ENCODE measurements at places on chromosomes 16 and 17.

GRCh38 chr17:28878981-28879380 lies 18.6 kb downstream of the FLOT2 start:
- DNase-seq, result peak; percentile 41

- no peak for DNase-seq
These were observed 309.2 kb downstream of the MAP2K6 start for GRCh38 chr17:69723741-69724140.

- DNase-seq, result peak; percentile 59
These were observed 259.0 kb downstream of the XYLT1 start for GRCh38 chr16:17211797-17212196.

DNA sequence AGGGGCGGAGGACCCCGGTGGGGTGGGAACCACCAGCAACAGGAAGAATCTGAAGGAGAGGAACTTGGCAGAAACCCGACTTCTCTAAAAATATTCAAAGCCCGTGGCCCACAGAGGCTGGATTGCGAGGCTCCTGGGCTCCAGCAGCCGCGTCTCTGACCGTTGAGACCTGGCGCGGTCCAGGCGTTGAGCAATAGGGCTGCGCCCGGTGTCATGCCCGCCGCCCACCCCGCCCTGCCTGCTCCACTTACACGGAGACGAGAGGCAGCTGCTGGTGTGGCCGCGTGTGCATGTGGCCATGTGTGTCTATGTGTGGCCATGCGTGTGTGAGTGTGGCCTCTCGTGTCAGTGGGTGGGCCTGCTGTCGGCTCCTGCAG lies 83.6 kb downstream of the IRF8 start:
- DNase-seq, result no peak

DNA sequence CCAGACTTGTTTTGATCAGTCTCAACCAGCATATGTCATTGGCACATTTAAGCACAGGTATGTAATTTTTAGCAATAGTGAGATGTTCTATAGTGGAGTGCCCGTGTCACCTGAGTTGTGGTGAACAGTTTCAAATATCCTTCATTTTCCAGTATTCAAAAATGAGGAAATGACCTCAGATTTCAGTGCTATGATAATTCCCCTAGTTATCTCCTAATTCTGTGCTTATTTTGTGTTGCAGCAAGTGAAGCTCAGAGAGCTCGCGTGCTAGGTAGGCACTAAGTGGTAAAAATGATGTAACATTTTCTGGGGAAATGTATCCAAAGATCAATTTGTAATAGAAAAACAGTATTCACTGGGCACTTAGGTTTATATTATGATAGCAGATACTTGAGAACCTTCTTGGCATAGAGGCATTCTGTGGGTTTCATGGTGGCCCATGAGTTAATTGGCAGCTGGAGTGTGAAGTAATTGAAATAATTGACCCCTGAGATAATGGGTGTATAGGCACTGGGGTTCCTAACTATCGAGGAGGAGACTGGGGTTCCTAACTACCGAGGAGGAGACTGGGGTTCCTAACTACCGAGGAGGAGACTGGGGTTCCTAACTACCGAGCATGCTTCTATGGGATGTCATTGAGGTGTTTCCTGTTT lies 159.1 kb downstream of the PRKCA start:
- DNase-seq, result no peak

GRCh38 chr17:58280480-58281217 lies at the start of gene MPO:
Gene MPO (minus strand): TSS chr17:58280935. CDS start chr17:58280758, 177 bp downstream.
- no peak for DNase-seq

- DNase-seq, result no peak
These were observed 250.5 kb downstream of the CPPED1 start for GRCh38 chr16:12553191-12553590.

- no peak for DNase-seq
These were observed 62.8 kb upstream of the ADCY9 start for GRCh38 chr16:4179020-4179419.

GRCh38 chr17:49875685-49876084 lies 27.8 kb upstream of the TAC4 start:
- no peak for DNase-seq

- no peak for DNase-seq
These were observed 14.4 kb upstream of the MEAK7 start for GRCh38 chr16:84518804-84519341.

DNA sequence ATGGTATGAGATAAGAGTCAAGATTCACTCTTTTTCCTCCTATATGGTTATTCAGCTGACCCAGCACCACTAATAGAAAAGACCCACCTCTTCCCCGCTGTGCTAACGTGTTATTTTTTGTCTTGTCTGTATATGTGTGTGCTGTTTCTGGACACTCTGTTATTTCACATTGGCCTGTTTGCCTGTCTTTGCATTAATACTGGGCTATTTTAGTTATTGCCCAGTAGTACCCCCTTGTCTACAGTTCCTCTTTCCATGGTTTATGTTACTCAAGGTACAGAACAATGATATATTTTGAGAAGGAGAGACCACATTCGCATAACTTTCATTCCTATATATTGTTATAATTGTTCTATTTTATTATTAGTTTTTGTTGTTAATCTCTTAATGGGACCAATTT lies 74.0 kb upstream of the SIAH1 start:
- DNase-seq, result no peak

GRCh38 chr17:10055262-10055975 lies 143.0 kb downstream of the GAS7 start:
- no peak for DNase-seq

DNA sequence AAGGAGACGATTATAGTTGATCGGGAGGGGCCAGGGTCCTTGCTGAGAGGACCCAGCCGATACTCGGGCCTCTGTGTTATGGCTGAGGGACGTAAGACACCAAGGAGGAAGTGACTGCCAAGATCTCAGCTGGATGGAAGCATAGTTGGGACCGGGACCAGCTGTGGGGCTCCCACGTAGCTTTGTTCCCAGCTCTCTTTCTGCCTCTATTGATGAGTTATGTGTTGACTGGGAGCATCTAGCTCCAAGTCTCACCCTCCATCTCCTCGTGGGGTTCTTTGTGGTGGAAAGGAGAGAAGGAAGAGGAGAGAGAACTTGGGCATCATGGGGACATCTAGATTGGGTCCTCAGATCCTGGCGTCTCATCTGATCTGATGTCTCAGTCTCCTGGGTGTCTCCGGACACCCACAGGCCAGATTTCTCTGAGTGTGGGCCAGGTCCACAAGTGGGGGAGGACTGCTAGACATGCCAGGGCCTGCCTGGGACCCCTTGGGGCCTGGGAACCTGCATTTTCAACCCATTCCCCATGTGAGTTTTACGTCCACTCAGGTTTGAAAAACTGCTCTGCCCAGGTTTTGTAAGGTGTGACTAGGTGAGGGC lies 1.0 kb downstream of the MGRN1 start:
- no peak for DNase-seq

DNA sequence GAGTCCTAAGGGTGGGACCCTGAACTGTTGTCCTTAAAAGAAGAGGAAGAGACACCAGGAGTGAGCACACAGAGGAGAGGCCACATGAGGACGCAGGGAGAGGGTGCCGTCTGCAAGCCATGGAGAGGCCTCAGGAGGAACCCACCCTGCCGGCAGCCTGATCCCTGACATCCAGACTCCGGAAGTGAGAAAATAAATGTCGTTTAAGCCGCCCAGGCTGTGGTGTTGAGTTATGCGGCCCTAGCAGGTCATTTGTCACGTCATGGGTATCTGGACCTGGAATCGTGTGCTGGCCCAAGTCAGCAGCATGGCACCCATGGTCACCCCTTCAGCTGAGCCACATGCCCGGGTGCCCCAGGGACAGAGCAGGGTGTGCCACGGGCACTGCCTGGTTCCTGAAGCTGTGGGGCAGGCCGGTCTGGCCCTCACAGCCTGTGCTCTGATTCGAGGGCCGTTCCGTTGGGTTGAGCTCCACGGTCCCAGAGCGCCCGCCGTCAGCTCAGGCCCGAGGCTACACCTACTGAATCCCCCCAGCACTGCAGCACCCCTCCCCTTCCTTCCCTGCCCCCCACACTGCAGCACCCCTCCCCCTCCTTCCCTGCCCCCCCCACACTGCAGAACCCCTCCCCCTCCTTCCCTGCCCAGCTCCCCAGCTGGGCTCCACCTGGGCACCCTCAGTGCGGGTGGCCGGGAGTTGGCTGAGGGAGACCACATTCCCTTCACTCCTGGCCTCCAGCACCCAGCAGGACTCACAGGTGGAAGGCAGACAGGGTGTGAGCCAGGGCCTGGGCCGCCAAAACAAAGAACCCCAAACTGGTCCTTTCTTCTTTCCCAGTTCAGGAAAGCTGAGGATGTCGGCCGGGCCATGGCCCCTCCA lies 2.7 kb upstream of the CCDC57 start:
- DNase-seq, result no peak

- no peak for DNase-seq
These were observed 9.9 kb downstream of the CCDC102A start for GRCh38 chr16:57526498-57526897.

GRCh38 chr17:7038025-7038862 lies 2.4 kb downstream of the SLC16A13 start:
- DNase-seq, result no peak

GRCh38 chr17:6429266-6429665 lies 5.7 kb downstream of the AIPL1 start:
- no peak for DNase-seq

DNA sequence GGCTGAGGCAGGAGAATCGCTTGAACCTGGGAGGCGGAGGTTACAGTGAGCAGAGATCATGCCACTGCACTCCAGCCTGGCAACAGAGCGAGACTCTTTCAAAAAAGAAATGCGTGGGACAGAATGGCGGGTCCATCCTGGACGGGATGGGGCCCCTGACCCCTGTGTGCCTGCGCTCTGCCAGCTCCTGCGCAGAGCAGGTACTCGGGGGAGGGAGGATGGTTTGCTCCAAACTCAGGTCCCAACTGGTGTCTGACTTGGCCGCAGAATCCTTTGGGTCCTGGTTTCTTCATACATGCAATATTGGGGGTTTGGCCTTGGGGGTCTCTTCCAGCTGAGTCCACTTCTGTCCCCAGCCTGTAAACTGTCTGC lies 10.4 kb downstream of the CHMP6 start:
- DNase-seq, result no peak

DNA sequence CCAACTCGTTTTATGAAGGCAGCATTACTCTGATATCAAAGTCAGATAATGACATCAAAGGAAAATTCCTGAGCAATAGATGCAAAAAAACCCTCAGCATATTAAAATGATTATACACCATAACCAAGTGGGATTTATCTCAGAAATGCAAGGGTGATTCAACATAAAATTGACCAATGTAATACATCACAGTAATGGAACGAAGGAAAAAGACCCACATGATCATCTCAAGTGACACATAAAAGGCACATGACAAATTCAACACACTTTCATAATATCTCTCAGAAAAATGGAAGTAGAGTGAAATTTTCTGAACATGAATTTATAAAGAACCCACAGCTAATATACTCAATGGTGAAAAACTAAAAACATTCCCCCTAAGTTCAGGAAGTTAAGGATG lies 118.8 kb downstream of the ITFG1 start:
- DNase-seq, result no peak

- no peak for DNase-seq
These were observed 70.2 kb downstream of the PARN start for GRCh38 chr16:14559809-14560241.

DNA sequence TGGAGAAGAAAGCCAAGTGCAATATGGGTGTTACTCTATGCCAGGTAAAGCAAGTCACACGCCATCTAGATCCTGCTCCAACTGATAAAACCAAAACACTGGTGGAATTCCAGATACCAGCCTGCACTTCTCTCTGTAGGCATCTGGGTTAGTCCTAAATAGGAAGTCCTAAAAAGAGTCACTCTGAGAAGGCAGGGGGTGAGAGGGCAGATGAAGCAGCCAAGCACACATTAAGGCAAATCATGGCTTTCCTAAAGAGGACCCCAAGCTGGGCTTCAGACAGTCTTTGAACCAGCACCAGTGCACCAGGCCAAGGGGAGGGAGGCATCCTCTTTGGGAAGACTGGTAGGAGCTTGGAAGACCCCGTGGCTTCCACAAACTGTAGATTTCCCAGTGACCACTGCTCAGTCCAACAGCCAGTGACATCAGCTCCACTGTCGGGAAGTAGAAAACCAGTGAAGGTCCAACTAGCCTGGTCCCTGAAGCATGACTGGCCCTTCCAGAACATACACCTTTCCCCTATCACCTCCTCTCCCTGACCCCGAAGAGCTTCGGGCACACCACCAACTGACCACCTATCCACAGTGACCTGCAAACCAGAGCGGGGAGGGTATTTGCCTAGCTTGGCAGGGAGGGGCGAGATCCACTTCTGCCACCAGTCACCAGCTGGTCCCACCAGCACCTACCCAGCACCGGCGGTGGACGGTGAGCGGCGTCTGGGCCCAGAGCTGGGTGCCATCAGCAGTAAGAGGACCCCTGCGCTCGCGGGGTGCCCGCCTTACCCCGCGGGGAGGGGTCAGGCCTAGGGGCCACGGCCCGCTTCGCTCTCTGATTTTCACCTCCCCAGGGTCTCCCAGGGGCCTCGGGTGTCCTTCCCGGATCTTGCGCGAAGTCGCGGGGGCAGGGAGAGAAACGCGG lies 1.0 kb downstream of the LITAF start:
- no peak for DNase-seq

- no peak for DNase-seq
These were observed 8.8 kb upstream of the FASN start for GRCh38 chr17:82106688-82107305.

DNA sequence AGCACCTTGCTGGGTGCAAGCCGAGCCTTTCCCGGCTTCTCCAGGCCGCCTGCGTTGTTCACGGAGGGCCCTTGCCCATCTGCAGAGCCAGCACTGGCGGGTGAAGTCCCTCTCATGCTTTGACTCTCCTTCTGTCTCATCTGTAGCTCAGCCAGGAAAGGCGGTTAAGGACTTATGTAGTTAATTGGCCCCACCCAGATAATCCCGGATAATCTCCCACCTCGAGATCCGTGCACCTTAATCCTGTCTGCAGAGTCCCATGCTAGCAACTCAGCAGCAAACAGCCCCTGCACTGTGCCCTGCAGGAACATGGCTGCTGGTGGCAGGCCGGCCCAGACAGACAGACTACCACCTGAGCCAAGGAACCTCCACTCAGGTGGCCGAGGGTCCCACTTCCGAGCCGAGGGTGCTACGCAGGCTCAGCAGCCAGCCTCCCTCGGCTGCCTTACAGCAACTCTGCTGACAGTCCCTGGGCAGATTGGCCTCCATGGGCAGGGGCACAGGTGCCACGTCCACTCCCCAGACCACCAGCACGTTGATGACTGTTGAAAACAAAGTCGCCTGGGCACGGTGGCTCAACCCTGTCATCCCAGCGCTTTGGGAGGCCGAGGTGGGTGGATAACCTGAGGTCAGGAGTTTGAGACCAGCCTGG lies 16.9 kb downstream of the RAB40C start:
- no peak for DNase-seq

DNA sequence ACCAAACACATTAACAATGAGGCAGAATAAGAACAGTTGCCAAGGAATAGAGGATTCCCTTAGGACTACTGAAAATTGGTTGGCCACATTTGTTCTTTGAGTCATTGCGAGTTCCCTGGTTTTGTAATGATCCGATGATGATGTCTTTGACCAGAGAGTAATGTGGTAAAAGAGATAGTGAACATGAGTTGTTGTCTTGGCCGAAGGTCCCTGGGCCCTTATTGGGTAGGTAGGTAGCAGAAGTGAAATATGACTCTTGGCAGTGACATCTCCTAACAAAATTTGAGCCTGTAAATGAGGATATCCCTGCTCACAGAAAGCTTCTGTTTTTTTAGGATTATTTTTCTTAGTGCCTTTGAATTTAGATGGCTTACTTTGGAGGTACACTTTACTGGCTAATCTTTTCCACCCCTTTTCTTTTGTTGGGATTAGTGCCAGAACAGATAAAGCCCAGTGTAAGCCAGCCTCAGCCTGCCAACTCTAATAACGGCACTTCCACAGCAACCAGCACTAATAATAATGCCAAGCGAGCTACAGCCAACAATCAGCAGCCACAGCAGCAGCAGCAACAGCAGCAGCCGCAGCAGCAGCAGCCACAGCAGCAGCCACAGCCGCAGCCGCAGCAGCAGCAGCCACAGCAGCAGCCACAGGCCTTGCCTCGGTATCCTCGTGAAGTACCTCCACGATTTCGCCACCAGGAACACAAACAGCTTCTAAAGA lies 47.2 kb downstream of the TNRC6A start:
- no peak for DNase-seq
